Left cardiac atrium (tissue), 4 donors: ENCODE measurements at places on chromosomes 4 and X.
A peak's percentile ranks its signal among the peaks of the same experiment; 100 is the strongest.

GRCh38 chrX:1451661-1452515, 821 bp downstream of the ASMTL start:
- DNase-seq, result peak; percentile 42

DNA sequence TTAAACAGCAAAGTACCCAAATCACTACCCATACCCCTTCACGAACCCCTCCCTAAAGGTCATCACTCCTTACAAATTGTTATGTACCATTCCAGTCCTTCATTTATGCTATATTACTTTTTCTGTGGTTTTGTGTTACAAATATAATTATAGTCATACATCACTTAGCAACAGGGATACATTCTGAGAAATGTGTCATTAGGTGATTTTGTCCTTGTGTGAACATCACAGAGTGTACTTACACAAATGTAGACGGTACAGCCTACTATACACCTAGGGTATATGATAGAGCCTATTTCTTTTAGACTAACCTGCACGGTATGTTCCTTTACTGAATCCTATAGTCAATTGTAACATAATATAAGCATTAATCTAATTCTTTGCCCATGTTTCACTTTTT, 61.9 kb downstream of the ASB9 start:
- DNase-seq, result no peak

DNA sequence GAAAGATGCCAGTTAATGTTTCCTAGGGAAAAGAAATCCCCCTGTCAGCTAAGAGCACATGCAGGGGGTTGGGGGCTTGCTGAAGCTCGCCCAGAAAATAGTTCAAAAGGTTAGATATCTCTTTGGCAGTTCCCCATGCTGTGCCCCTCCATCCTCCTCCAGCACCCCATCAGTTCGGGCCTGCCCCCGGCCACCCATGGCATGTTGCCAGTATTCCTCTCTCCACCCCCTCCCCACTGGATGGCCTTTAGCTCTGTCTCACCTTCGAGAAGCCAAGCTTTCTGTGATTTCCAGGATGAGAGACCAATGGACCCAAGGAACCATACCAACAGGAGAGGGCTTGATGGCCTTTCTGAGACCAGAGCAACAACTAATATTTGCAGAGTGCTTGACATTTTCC, 5.2 kb downstream of the RAB33A start:
- no peak for DNase-seq

GRCh38 chrX:46262304-46262703, 282.9 kb downstream of the ZNF674 start:
- DNase-seq, result no peak

DNA sequence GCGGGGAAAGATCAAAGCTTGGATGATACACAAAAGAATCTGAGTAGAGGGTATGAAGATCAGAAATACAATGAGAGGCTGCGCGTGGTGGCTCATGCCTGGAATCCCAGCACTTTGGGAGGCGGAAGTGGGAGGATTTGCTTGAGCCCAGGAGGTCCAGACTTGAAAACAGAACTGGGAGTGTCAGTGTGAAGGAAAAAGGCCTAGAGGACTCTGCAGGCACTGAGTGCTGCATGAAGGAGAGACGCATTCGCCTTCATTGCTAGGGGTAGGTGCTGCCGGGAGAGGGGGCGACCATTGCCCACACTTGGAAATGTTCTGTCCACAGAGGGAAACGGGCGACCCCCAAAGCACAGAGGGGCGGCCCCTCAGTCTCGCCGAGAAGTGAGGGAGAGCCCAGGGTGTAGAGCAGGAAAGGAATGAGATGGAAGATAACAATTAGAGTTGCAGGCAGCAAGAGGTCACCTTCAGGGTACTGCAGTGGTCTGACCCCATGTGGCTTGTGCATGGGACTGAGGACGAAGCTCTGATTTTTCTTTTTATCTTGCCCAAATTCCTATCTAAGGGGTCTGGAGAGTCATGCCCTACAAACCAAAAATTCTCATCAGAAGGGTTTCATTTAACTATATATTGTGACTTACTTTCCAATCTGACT, 31.8 kb upstream of the ARSD start:
- DNase-seq, result no peak

- DNase-seq, result no peak
Measured at GRCh38 chrX:70476166-70476933, 31.7 kb downstream of the DLG3 start.

DNA sequence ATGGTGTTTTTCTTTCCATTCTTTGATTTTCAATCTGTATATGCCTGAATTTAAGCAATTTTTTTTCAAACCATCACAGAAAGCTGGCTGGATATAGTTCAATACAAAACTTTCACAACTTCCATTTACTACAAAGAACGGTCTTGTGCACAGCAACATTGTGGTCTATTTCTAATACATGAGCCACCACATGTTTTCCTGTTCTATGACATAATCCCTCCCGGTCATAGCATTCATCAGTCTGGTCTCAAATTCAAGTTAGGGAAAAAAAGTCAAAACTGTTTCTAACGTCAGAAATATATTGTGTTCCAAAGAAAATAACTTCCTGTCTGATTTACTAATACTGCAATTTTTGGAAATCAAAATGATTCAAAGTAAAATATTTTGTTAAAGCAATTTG, 7.5 kb upstream of the CXCL6 start:
- no peak for DNase-seq

- no peak for DNase-seq
Measured at GRCh38 chrX:154459832-154460231, 1.8 kb downstream of the PLXNA3 start.

- DNase-seq, result no peak
Measured at GRCh38 chr4:40617872-40618271, 11.8 kb downstream of the RBM47 start.

- no peak for DNase-seq
Measured at GRCh38 chr4:78659264-78659663, 107.7 kb downstream of the ANXA3 start.

GRCh38 chr4:51906167-51906958, 63.4 kb downstream of the DCUN1D4 start:
- no peak for DNase-seq

DNA sequence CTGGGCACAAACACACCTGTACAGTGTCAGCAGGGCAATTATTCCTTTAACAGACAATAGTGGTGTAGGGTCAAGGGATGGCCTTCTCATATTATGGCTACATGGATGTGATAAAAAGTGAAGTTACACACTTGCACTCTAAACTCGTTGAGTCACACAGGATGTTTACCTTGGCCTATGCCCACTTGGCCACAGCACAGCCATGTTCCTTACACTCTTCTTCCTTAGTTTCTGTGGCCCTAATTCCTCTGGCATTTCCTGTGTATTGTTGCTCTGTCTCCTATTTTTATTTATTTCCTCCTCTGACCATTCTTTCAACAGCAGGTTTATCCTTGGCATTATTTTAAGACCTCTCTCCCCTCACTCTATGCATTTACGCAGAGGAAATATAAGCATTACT, 86.8 kb upstream of the NPFFR2 start:
- DNase-seq, result no peak

DNA sequence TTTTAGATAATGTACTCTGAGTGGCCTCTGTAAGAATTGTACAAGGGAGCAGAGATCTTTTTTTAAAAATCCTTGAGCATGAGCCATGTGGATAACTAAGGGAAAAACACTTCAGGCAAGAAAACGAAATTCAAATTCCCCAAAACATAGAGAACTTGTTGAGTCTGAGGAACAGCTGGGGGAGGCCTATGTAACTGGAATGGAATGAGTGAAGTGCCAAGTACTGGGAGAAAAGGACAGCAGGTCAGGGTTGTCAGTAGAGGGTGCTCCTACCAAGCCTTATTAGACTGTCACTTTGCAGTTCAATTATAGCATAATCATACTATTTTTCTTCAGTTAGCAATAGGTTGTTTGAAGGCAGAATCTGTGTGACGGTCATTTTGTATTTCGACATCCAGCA, 135.1 kb downstream of the ARHGAP6 start:
- no peak for DNase-seq

- no peak for DNase-seq
Measured at GRCh38 chrX:130560544-130560943, 158.8 kb downstream of the RBMX2 start.

DNA sequence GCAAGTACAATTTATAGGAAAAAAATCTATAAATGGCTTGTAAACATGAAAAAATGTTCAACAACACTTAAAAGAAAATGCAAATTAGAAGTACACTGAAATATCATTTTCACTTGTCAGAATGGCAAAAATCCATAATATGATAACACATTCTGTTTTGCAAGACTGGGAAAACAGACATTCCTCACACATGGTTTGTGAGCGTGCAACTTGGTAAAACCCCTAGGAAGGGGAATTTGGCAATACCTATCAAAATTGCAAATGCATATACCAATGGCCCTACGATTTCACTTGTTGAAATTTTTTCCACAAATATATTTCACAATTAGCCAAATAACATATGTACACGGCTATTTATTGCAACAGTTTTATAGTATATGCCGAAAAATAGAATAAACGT, 31.4 kb downstream of the TBC1D9 start:
- no peak for DNase-seq

DNA sequence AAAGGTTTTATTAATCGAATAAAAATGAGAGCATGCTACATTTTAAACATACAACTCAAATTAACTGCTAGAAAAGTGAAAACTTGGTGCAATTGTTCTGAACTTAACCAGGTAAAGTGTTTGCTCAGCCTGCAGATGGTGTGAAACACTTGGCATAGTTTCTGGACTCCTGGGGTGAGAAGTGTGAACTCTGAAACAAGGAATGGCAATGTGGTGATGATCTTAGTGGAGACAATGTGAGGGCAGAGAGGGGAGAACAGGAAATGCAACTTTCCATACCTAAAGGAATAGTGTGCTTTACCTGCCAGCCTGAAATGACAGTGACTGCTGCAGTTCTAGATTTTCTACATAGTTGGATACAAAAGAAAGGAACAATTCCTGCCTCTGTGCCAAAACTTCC, 57.4 kb downstream of the CCSER1 start:
- DNase-seq, result no peak

DNA sequence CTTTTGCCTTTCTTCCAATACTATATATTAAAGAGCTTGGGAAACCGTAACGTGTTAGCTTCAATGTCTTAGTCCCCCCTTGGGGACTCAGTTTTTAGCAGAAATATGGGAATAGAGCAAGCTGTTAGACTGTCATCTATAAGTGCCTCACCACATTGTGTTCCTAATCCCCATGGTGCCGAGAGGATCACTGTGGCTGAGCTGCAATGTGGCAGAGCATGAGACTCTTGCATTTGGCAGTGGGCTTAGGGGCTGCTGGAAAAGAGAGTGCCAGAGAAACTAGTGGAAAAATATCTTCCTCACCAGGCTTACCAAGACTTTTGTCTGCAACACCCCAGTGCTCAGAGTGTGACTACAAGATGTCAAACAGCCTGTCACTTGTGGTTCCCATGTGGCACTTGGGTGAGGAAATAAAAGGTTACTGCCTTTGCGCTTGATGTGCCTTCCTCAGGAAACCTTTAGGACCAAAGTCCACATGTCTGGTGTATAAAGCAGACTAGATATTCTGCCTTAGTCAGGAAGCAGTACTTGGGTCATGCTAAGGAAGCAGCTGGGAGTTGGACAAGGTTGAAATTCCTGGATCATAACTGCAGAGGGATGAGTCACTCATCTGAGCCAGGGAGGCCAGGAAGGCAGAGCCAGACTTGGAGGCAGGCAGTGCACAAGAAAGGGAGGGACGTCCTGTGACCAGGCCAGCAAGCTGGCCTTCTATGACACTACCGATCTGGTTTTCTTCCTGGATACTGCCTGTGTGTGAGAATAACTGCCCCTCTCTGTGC, 9.7 kb upstream of the MAGEA4 start:
- peak; percentile 37 for DNase-seq

DNA sequence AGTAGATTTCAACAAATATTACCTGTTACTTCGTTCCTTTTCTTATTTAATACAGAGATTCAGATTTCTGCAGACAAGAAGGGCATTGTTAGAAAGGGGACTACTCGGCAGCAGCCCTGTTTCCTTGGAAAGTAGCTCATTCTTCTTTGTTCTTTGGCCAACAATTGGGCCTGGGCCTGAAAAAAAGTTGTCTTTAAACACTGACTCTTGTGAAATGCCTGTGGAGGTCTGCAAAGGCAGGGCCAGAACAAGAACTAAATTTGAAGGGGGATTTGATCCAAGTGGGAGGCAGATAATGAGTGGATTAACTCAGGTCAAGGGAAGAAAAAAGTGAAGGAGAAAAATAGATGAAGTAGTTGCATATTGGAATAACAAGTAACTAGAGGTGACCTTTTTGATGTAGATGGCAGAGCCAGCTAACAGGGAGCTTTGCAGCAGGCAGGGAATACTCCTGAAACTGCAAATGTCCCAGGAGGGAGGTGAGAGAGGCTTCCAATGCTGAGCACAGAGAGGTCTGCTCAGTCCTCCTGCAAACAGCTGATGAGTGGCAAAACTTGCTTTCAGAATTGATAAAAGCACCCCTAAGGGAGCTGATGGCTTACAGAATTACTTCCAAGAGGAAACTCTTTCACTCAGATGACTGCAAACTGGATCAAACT, 393.2 kb upstream of the HS3ST1 start:
- DNase-seq, result no peak

DNA sequence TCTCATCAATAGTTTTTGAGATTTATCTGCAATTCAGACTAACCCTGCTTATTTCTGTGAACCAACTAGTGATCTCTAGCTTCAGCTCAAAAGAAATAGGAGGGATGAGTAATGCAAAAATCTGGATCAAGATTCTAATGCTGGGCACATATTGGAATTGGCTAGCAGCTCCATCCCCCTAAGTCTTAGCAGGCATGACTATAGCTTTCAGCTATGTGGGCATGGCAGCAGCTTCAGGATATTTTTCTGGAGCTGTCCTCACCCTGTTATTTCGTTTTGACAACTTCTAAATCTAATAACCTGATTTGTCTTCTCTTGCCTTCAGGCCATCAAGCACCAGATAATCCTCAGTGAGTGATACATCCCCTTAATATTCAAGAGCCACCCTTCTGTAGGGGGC, 50.8 kb upstream of the GNPDA2 start:
- DNase-seq, result no peak

GRCh38 chrX:16828124-16828908, 41.8 kb downstream of the RBBP7 start:
- DNase-seq, result peak; percentile 37

GRCh38 chrX:9339603-9340491, 125.0 kb upstream of the TBL1X start:
- peak; percentile 43 for DNase-seq

DNA sequence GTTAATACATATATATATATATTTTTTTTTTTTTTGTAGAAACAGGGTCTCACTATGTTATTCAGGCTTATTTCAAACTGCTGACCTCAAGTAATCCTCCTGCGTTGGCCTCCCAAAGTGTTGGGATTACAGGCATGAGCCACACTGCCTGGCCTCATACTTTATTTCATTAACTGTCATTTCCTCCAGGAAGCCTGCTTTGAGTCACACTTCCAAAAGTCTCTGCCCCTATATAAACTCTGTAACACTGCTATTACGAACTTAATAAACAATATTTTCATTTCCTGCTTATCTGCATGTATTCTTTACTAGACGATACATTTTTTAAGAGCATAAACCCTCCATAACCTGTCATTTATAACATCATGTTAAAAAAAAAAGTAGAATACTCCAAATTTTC, 167.2 kb downstream of the WDFY3 start:
- no peak for DNase-seq

- no peak for DNase-seq
Measured at GRCh38 chrX:119682019-119682989, 10.7 kb downstream of the SEPTIN6 start.

- DNase-seq, result peak; percentile 71
Measured at GRCh38 chr4:8269535-8270417, at the start of gene HTRA3. TSS of gene HTRA3 (plus strand) at chr4:8269754. CDS start at chr4:8269969, 215 bp downstream.

- no peak for DNase-seq
Measured at GRCh38 chrX:23851544-23851943, 56.2 kb downstream of the APOO start.

- DNase-seq, result no peak
Measured at GRCh38 chr4:155618183-155618838, 48.3 kb upstream of the GUCY1A1 start.

GRCh38 chr4:147860960-147861359, 129.1 kb downstream of the ARHGAP10 start:
- DNase-seq, result no peak
